Non-pigmented ciliary epithelial cell (primary cell): ENCODE measurements at places on chromosomes 2 and 18.
A peak's percentile ranks its signal among the peaks of the same experiment; 100 is the strongest.

DNA sequence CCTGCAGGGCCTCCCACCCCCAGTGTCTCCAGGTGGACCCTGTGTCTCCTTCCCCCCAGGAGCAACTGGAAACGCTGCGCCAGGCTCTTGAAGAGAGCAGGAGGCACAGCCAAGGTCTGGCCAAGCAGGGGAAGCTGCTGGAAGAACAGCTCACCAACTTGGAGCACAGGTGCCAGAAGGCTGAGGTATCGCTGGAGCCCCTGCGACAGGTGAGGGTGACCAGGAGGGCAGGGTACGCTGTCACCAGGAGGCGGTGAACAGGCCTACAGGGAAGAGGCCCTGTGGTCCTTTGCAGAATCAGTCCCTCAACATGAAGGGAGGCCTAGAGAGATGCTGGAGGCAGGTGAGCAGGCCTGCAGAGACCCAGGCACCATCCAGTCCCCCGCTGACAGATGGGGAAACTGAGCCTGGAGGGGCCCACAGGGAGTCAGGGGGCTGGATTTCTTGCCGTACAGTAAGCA is 15.6 kb upstream of the SNED1 start:
- no peak for DNase-seq

- no peak for DNase-seq
These were observed 6.0 kb downstream of the GALM start for GRCh38 chr2:38671946-38672345.

DNA sequence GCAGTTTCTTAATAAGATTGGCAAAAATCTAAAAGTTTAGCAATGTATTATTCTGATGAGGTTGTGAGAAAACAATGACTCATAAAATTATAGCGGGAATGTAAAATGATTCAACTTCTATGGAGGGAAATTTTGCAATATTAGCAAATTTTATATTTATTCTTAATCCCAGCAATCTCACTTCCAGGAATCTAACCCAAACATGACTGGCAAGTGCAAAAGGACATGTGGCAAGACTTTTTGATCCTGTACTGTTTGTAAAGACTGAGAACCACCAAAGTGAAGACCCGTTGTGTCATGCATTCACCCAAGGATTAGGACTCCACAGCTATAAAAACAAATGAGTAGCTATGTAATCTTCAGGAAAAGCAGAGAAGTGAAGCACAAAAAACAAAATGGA is 234.8 kb upstream of the KYNU start:
- peak; percentile 3 for DNase-seq

DNA sequence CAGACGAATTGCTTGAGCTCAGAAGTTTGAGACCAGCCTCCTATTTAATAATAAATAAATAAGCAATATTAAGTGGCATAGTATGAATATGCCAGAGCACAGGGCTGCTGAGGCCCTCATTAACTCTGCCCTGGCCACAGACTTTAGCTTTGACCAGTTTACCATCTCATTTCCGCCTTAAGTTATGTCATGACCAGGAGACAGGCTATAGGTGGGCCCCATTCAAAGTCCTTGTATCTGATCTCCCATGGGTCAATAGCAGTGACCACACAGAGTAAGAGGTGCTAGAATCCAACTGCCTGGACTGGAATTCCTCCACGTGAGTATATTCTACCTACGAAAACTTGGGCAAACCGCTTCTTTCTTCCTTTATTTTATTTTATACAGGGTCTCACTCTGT is 13.4 kb upstream of the ASXL2 start:
- DNase-seq = no peak

GRCh38 chr2:233676046-233676445 is 4.3 kb downstream of the UGT1A9 start:
- peak; percentile 6 for DNase-seq

- no peak for DNase-seq
These were observed 19.6 kb downstream of the RSAD2 start for GRCh38 chr2:6896930-6897759.

DNA sequence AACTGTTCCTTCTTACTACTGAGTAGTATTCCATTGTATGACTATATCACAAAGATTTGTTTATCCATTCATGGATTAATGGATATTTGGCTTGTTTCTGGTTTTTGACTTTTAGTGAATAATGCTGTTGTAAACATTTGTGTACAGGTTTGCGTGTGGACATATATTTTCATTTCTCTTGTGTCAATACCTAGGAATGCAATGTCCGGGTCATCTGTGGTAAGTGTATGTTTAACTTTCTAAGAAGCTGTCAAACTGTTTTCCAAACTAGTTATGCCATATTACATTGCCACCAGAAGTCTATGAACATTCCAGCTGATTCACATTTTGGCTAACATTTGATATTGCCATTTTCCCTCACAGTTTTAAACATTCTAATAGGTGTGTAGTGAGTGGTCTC is 29.1 kb upstream of the SLC16A14 start:
- no peak for DNase-seq

- DNase-seq = no peak
These were observed 33.9 kb upstream of the GALNT3 start for GRCh38 chr2:165827921-165828276.

DNA sequence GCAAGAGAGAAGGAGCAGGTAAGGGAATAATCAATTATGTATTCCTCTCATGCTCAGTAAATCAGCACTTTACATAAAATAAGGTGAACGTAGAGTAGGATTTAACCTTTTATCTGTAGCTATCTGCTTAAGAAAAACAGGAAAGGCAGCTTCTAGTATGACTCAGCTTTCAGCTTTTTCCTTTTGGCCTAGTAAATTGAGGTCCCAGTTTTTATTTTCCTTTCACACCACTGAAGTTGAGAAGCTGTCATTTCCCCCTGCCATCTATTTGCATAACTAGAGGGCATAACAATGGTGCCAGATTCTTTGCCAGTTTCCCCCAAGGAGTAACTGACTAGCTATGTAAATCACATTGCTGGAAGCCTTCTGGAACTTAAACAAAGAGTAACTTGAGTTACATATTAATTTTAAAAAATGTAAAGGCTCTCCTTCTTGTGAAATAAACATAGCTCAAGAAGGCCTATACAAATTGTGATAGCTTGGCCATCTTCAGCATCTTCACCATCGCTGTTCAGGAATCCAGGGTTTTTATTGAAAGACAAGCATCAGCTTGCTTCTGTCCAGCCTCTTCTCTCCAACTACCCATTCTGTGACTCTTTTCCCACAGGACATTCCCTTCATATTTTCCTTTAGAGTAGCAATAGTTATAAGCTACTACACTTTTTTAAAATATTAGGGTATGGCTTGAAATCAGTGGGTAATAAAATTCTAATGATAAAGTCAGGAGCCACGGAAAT is 97.0 kb downstream of the KYNU start:
- no peak for DNase-seq

GRCh38 chr2:5188636-5189035 is 503.5 kb upstream of the SOX11 start:
- no peak for DNase-seq

DNA sequence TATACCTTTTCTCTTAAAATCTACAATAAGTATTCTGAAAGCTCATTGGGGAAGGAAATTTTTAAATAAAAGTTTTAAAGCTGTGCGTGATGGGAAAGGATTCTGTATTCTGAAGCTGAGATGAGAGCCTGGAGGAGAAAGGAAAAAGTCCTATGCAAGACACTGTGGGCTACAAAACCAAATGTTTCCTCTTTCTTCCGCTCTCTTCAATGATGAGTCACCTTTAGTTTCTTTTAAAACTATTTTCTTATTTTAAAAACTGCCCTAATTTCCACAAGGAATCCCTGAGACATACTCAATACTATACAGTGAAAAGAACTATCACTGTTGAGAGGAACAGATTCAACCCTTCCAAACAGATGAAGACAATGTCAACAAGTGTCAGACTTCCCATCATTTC is 87.4 kb downstream of the INO80D start:
- DNase-seq = no peak

DNA sequence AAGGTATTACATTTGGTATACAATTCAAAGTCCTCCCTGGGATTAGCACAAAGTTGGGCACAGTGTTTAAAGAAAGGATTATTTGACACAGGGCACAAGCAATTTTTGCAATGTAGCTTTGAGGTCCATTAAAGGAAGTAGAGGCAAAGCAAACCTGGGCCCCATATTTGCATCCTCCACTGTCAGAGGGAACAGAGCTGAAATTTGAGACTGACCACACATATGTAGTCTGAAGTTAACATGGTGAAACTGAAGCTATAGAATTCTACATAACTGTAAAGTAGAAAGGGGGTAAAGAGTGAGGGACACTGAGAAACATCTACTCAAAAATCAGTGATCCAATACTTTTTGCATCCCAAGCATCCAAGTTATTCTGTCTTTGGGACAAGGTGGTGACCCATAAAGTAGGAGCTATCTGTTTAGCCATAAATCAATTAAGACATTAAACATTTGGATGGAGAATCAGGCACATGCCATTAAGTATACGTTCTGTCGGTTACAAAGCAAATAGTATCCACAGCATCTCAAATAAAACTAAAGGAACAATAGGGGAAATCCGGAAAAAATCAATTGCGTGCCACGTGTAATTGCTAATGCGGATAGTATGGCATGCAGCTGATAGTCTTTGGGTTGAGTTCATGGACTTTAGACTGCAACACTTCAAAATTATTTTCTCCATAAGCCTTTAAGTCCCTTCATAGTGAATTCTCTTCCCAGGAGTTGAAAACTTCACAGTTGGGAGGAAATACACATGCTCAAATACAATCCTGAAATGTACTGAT is 72.6 kb downstream of the PLEKHM3 start:
- no peak for DNase-seq

- no peak for DNase-seq
These were observed 7.7 kb downstream of the CIAO1 start for GRCh38 chr2:96273763-96274162.

DNA sequence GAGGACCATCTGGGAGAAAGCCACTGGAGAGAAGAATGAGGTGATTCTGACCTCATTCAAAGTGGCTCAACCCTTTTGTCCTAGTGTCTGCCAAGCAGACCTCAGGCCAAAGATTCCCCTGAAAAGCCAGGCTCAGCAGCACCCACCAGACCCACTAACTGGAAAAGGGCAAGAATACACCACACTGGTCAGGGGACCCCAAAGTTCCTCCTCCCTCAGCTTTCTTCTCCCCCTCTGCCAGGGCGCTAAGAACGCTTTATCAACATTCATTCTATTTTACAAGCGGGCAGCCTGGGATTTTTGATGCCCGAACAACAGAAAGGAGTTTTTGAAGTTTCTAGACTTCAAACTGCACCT is 7.3 kb downstream of the PAX3 start:
- DNase-seq = no peak

DNA sequence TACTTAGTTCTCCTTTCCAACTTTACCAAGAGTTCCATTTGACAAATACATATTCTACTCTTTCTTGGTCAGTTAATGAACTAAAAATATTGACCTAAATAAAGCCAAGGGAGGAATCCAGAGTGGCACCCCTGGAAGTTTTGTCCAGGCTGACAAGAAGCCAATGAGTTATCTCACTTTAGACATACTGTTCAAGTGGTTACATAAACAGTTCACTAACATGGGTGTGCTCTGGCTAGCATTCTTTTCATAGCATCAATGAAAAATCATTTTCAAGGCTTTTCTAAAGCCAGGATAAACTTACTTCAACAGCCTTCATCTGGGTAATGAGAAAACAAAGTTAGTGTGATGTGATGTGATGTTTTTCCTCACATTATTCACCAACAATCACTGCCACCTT is 649.4 kb downstream of the TDRD15 start:
- no peak for DNase-seq
